Osteocyte (in vitro differentiated cells): ENCODE measurements at places on chromosomes 16 and 17.

DNA sequence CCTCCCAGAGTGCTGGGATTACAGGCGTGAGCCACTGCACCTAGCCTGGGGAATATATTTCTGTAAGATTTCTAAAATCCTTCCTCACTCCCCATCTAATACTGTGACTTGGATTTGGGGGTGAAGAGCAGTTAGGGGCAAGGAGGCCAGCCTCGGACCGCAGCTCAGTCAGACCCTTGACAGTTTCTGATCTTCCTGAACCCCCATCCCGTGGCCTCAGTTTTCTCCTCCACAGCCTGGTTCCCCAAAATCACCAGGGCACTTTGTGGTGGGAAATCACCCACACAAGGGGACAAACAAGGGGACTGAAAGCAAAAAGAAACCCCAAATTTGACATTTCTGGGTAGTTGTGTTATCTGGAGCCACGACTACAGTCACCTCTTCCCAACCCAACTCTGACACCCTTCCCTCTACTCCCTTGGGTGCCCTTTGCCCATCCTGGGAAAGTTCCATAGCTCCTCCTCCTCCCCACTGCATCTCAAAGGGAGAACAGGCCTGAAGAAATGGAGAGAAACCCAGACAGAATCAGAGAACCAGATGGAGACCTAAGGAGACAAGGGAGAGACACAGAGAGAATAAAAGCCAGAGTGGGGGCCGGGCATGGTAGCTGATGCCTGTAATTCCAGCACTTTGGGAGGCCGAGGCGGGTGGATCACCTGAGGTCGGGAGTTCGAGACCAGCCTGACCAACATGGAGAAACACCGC lies 2.8 kb upstream of the STAT5A start:
- peak; percentile 54 for DNase-seq

DNA sequence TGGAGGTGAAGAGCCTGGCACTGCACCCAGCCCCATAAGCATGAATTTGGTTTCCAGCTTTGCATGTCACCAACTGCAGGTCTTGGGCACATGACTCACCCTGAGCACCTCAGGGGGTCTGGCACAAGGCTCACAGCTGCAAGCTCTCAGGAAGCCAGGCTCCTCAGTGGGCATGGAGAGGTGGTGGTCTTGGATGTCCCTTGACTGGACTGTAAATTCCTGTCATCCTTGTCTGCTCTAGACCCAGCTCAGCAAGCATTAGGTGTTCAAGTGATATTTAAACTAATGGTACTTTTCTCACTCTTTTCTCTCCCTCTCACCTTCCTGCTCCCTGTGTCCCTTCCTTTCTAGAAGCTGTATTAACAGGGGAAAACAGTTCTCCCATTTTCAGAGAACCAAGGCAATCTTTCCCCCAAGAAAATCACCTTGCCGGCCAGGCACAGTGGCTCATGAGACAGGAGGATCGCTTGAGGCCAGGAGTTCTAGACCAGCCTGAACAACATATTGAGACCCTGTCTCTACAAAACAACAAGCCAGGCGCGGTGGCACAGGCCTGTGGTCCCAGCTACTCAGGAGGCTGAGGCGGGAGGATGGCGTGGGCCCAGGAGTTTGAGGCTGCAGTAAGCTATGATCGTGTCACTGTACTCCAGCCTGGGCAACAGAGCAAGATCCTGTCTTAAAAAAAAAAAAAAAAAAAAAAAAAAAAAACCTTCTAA lies 5.1 kb upstream of the KIFC3 start:
- no peak for DNase-seq

DNA sequence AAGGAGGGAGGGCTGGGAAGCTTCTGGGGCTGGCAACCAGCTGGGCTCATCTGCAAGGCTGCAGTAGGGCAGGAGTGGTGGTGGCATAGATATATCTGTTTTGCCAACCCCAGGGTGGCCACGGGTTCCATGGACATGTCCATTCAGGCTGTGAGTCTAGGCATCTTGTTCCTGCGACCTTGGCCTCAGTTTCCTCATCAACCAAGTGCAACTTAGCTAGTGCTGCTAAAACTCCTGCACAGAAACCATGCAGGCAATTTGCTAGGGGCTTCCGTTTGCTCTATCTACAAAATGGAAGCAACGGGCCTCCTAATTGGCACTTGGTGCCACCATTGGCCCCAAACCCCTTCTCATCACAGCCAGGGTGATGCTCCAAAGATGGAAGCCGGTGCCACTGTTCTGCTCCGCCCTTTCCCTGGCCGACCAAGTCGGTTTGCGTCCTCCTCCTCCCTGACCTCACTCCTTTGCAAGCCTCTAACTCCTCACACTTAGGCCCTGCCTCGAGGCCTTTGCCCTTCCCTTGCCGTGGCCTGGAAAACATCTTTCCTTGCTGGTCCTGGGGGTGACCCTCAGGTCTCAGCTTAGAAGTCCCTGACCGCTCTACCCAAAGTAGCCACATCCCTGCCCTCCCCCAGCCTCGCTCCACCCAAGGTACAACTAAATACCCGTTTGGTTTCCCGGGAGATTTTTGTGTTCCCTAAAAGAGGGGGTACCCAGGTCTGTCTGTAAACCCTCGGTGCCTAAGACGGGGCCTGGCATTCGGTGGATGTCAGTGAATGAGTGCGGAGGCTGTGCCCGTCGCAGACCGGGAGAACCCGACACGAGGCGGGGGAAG lies 1.2 kb downstream of the SREBF1 start:
- DNase-seq: peak; percentile 77

GRCh38 chr17:64491034-64491860 lies 5.6 kb downstream of the POLG2 start:
- no peak for DNase-seq

GRCh38 chr17:71444078-71444477 lies 676.7 kb upstream of the SOX9 start:
- DNase-seq: no peak

GRCh38 chr16:84535408-84535807 lies 30.9 kb upstream of the MEAK7 start:
- no peak for DNase-seq

DNA sequence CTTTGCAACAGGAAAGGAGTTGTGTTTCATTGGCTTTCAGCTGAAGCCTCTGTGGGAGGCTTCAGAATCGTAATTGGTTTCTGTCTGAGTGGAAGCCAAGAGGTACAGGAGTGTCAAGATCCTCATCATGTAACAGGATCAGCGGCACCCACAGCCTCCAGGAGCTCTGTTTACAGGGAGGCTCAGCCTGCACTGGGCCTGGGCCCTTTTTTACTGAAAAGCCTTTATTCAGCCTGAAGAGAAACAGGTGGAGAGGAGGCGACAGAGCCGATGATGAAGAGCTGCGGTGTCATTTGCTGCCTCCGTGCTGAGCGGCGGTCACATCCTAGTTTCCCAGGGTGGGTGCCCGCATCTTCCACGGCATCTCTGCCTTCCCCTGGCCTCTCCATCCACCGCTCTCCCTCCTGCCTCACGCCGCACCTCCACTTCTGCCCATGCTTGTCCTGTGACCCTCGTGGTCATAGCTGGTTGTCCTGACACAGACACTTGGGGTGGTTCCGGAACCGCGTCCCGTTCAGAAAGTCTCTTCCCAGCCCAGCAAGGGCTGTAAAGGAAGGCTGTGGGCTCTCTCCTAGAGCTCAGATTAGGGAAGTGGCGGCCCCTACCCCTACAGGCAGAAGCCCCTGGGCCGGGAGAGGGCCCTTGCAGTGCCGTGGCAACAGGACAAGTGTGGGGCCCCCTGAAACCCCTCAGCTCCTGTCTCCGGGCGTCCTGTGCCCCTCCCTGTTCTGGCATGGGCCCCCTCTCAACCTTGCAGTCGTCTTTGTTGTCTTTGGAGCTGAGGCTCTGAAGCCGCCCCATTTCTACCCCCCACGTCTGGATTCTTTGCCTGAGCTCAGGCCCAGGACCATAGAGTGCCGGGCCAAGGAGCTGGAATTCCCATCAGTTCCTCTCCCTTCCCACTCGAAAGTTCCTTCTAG lies 53.9 kb upstream of the CHMP6 start:
- no peak for DNase-seq

GRCh38 chr16:66169817-66170216 lies 196.7 kb upstream of the CDH5 start:
- peak; percentile 54 for DNase-seq

- DNase-seq: no peak
Observed at GRCh38 chr17:74856112-74856511, 3.6 kb downstream of the GRIN2C start.

- no peak for DNase-seq
Observed at GRCh38 chr16:86833136-86833535, 254.8 kb downstream of the FOXL1 start.

GRCh38 chr16:63982110-63982509 lies 1139.8 kb downstream of the CDH11 start:
- no peak for DNase-seq

GRCh38 chr17:45296003-45296832 lies 20.6 kb downstream of the MAP3K14 start:
- no peak for DNase-seq

DNA sequence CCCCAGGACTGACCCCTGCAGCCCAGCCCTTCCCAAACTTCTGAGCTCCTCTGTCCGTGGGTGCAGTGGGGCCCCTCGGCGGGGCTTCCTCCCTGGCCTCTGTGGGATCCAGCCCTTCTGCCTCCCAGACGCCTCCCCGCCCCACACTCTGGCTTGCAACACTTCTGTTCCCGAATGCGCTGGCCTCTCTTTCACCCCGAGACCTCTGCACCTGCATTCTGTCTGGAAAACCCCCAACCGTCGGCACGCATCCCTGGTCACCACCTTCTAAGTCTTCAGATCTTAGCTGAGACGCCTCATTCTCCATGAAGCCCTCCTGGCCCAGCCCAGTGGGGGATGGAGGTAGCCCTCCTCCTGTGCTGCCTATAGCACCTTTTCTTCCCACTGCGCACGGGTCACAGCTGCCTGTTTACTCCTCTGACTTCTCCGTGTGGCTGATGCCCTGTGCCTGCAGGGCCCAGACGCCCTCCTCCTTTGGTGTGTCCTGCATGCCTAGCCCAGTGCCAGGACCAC lies 26.4 kb downstream of the TMEM235 start:
- DNase-seq: no peak

DNA sequence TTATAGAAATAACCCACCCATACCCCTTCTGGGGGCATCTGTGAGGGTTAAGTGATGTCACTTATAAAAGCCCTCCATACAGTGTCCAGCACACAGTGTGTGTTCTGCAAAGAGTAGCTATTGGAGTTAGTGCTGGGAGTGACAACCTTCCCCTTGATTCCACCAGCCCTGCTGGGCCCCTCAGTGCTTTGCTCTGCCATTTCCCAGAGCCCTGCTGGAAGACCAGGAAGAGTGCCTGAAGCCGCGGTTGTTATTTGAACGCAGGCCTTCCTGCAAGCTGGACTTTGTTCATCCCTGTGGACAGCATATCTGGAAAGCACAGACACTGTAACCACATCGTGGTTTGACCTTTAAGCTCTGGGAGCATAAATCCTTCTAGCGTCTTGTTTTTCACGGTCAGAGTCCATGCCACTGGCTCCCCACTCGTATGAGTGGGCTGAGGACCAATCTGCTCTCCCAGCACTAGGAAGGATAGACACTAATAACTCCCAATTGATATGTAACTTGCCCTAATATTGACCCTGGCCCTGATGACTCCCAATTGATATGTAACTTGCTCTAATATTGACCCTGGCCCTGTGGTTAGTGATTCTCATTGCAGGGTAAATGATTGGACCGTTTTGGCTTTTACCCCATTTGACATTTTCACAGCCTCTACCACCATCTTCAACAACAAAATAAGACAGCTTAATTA lies 297.1 kb upstream of the MAF start:
- no peak for DNase-seq

DNA sequence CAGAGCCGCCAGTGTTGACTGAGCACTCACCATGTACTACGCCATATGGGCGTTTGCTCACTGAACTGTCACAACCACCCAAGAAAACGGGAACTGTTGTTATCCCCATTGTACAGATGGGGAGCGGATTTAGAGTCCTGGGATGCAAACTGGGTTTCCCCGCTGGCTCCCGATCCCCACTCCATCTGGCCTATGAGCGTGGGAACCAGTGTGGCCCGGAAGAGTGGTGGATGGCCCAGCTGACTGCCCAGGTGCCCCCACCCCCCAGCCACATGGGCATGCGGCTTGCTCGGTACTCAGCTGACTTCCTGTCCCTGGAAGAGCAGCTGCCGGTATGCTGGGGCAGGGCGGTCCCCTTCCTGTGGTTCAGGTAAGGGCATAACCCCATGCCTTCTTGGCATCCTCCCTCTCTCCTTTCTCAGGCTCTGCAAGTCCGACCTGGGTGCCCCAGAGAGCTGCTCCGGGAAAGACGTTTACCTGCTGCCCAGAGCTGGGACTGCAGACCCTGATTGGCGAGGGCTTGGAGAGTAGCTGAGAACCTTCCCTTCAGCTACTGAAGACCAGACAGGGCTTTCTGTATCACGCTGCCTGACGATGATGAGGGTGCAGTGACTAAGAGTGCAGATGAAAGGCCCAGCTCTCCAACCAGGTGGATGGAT lies 16.2 kb downstream of the SOCS3 start:
- DNase-seq: no peak

DNA sequence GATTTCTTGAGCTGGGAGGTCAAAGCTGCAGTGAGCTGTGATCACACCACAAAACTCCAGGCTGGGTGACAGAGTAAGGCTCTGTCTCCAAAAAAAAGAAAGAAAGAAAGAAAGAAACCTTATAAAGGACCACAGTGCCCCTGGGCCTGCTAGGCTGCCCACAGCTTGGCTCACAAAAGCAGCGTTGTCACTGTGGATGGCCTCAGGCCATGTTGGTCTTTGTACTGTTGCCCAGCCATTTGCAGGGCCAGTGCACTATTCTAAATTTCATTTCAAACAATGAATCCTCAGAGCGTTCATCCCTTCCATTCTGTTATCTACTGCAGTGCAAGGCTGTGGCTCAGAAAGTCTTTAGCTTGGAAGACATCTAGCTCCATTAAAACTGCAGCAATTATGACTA lies 208.4 kb downstream of the SLC39A11 start:
- no peak for DNase-seq

DNA sequence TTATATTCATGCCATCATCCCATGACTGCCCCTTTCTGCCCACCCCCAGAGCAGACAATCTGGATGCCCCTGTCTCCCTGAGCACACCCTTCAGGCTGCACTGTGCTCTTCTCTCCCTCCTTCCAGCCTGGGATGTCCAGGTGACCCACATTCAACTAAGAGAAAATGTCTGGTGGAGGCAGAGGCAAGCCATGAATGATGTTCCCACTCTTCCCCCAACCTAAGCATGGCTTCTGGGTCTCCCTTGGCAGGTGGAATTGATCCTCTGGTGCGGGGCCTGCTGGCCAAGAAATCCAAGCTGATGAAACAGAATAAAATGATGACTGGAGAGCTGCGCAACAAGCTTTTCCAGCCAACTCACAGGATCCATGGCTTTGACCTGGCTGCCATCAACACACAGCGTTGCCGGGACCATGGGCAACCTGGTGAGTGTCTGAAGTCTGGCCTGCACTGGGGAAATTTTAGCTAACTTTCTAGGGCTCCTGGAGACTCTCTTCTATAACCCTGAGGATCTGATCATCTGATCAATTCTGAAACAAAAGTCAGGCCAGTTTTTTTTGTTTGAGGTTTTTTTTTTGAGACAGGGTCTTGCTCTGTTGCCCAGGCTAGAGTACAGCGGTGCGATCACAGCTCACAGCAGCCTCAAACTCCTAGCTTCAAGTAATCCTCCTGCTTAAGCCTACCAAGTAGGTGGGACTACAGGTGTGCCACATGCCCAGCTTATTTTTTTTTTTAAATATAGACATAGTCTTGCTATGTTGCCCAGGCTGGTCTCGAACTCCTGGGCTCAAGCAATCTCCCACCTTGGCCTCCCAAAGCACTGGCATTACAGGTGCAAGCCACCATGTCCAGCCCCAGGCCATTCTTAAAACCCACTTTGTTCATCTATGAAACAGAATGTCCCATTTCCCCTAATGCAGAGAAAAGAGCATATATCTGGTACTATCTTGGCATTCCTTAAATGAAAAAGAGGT lies 14.5 kb downstream of the MPO start:
- DNase-seq: peak; percentile 65
